ENCODE measurements at places on chromosomes 2 and 18.

DNA sequence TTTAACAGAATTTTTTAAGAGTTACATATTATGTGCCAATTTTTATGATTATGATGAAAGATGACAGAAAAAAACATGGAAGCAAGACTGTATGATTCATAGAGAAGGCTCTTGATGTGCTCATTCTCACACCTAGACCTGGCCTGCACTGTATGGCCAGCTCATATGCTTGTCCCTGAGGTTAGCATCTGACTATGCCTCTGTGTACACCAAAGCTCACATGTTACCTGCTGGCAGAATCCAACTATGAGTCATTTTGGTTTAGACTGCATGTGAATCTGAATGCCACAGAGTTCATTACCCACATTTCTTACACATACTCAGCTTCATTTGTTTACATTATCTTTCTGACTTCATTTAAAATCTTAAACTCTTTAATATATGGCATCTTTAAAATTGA lies 139.0 kb downstream of the DSC3 start:
- peak; percentile 54 for DNase-seq

DNA sequence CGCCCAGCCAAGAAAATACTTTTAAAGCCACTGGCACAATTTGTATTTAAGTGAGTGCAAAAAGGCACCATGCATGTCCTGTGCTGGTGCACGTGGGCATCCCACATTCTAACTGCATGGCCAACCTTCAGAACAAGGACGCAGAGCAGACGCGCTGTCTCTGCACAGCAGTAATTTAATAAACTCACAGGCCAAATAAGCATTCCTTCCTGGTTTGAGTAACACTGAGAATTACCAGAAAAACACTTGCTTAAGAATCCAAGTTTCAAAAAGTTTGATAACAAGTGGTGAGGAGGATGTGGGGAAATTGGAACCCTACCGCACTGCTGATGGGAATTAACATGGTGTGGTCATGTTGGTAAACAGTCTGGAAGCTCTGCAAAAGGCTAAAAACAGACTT lies 38.7 kb downstream of the RPL31 start:
- no peak for DNase-seq

- no peak for DNase-seq
Measured at GRCh38 chr2:46296216-46296839, 879 bp upstream of the EPAS1 start.

GRCh38 chr2:240620149-240620731 lies 5.0 kb upstream of the GPR35 start:
- DNase-seq: no peak

Data from RCC 7860 (cell line).